NCI-H2171 (cell line): ENCODE measurements at places on chromosomes 13 and 19.
A peak's percentile ranks its signal among the peaks of the same experiment; 100 is the strongest.

DNA sequence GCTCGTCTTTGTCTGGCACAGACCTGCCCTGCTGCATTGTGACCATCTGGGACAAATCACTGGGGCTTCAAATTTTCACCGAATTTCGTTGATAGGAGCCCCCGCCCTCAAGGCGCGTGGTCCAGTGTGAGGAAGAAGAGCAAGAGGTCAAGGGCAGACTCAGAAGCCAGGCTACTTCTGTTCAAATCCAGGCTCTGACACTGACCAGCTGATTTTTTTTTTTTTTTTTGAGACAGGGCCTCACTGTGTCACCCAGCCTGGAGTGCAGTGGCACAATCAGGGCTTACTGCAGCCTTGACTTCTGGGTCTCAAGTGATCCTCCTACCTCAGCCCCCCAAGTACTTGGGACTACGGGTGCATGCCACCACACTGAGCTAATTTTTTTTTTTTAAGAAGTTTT lies 7.2 kb downstream of the SYNGR4 start:
- DNase-seq = no peak

GRCh38 chr13:45786293-45786920 lies 65.1 kb downstream of the SIAH3 start:
- no peak for DNase-seq

DNA sequence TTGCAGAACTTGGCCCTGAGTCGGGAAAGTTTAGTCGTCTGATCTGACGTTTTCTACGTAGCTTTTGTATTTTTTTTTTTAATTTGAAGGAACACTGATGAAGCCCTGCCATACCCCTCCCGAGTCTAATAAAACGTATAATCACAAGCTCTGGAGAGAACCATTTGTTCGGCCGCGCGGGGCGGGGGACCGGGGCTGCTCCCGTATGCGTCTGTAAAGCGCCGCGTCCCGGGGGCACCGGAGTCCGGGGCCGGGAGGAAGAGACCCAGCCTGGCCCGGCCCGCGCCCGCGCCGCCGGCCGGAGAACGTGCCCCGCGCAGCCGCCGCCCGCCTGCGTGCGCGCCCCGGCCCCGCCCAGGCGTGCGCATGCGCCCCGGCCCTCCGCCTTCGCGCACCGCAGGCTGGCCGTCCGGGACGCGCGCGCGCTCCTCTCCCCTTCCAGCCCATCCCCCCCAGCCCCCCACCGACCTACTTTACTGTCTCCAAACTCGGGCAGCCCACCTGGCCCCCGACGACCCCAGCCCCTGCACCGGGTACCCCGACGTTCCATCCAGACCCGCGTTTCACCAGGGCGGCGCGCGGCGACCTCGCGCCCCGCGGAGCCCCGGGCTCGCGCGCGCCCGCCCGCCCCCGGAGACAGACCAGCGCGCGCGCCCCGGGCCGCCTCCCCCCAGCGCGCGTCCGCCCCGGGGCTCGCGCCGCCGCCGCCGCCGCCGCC lies 785 bp upstream of the USF2 start:
- DNase-seq = peak; percentile 65

DNA sequence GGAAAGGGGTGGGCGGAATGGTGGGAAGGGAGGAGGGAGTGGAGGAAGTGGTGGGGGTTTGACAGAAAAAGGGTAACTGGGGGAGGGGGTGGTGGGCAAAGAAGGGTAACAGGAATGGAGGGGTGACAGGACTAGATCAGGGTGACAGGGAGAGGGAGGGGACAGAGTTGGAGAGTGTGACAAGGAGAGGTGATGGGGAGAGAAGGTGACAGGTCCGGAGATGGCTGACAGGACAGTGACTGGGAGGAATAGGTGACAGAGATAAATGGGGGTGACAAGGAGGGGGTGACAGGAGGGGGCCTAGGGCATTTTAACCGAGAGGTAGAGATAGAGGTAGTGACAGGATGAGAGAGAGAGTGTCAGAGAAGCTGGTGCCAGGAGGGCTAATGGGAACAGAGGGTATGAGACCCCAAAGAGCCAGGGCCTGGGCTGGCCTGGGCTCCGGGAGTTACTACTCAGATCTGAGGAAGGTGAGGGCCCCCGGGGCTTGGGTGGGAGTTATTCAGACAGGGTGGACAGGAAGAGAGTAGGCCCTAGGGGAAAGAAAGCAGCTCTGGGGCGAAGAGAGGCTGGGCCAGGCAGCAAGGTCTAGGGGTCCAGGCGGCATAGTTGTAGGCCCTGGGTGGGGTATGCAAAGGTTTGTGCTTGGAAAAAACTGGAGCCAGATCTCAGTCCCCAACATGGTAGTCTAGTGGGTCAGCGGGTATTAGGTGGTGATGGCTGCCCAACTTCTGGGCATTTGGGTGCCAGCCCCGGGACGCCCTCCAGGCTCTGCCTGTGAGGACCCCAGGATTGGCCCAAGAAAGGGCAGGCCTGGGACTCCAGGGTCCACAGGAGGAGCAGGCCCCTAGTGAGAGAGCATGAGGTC lies 660 bp downstream of the CIC start:
- DNase-seq = no peak

- peak; percentile 8 for DNase-seq
These were observed 58.2 kb upstream of the XPO4 start for GRCh38 chr13:20960663-20961309.

- DNase-seq = no peak
These were observed 442 bp downstream of the RAB8A start for GRCh38 chr19:16111909-16112752.

DNA sequence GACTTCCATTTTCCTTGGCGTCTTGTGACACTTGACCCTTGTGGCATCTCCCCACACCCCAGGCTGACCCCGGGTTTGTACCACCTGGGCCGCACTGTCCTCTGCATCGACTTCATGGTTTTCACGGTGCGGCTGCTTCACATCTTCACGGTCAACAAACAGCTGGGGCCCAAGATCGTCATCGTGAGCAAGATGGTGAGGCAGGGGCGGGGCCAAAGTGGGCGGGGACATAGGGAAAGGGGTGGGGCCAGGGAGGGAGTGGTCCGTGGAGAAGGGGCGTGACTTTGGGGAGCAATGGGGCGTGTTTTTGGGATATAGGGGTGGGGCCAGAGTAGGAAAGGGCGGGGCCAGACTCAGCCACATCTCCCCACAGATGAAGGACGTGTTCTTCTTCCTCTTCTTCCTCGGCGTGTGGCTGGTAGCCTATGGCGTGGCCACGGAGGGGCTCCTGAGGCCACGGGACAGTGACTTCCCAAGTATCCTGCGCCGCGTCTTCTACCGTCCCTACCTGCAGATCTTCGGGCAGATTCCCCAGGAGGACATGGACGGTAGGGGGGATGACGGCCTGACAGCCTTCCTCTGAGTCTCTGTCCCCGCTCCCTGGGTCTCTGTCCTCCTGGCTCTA lies 42.8 kb downstream of the TRPM4 start:
- no peak for DNase-seq

- no peak for DNase-seq
These were observed 49.3 kb upstream of the SPACA7 start for GRCh38 chr13:112326821-112327370.

GRCh38 chr19:7382694-7383093 lies 34.0 kb downstream of the ARHGEF18 start:
- DNase-seq = no peak

- DNase-seq = no peak
These were observed 649 bp downstream of the UQCRFS1 start for GRCh38 chr19:29212356-29212647.

DNA sequence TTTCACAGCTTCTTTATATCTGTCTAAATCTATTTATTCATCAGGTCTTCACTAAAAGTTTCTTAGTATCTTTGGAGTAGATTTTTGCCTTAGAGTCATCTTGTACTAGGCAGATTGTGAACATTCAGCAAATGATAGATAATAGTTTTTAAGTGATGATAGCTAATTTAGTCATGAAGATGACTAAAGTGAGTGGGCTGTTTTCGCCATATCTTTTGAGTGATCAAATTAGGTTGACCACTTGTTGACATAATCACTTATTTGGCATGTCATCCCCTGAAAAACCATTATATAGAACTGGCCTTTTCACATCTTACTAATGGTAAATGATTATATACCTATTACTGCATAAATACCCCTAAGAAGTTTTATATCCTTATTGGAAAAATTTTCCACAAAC lies 999.2 kb downstream of the PCDH17 start:
- DNase-seq = no peak

DNA sequence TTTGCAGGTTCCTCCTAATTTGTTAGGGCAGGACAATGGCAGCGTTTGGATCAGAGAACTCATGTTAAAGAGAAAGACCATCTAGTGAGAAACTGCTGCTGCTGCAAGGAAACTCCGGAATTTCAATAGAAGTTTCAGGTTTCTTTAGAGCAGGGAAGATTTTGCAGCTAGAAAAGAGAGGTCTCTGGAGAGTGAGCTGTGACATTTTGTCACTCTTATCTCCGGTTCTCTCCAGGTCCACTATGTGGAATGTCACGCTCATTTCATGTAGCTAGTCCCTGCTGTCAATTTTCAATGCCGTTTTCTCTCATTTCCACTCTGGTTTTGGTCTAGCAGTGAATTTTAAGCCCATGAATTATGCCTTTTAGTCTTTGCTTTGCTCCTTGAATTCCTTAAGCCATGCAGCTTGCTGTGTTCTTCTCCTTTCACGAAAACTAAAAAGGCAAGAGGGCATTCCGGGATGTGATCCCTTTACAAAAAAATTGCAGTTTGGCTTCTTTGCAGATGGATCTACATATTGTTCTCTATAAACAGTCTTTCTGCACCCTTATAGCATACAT lies 46.7 kb upstream of the POSTN start:
- no peak for DNase-seq

DNA sequence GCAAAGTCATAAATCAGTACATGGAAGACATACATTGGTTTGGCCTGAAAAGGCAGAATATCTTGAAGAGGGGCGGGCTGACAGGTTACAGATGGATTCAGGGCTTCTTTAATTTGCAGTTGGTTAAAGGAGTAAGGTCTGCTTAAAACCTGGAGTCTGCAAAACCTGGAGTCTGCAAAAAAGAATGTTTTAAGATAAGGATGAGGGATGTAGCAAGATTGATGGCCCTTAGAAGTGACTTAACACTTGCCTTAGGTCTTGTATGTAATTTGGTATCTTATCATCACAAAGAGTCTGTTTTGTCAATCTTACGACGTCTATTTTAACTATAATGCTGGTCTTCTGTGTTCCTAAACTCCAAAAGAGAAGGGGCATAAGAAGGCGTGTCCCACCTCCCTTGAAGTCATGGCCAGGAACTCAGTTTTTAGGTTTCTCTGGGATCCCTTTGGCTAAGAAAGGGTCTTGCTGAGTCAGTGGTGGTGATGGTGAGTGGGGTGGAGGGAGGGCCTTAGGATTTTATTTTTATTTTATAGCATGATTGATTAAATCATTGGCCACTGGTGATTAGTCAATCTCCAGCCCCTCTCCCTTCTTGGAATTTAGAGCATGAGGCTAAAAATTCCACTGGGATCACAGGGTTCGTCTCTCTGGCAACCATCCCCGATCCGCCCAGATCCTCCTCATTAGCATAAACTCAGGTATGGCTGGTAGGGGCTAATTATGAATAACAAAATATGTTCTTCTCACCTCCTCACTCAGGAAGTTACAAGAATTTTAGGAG lies 10.1 kb upstream of the HAS1 start:
- DNase-seq = no peak

- no peak for DNase-seq
These were observed 5.7 kb upstream of the MRPS31 start for GRCh38 chr13:40776681-40777165.

DNA sequence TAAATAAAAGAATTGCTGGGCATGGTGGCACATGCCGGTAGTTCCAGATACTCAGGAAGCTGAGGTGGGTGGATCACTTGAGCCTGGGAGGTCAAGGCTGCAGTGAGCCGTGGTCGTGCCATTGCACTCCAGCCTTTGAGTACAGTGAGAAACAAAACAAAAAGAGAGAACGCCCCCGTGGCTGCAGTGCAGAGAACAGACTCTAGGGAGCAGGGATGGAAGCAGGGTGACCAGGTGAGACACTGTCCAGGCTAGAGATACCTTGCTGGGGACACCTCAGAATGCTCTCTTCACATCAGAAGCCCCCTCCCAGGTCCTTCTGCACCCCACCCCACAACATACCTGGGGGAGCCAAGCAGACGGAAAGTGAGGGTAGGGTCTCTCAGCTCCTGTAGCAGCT lies 24.8 kb downstream of the MAP4K1 start:
- DNase-seq = no peak

DNA sequence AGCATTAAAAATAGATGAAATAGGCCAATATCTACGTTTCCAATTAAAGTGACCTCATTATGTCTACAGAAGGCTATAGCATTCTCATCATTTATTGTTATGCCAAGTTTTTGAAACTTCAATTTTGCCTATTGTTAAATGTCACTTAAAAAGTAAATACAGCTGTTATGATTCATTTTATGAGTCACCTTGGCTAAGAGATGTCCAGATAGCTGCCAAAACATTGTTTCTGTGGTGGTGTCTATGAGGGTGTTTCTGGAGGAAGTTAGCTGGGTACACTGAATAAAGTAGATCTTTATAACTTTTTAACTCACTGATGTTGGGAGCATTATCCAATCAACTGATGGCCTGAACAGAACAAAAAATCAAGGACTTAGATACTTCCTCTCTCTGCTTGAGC lies 1209.7 kb upstream of the PCDH9 start:
- DNase-seq = no peak

GRCh38 chr13:100954430-100955305 lies 280.1 kb upstream of the TMTC4 start:
- DNase-seq = peak; percentile 92

DNA sequence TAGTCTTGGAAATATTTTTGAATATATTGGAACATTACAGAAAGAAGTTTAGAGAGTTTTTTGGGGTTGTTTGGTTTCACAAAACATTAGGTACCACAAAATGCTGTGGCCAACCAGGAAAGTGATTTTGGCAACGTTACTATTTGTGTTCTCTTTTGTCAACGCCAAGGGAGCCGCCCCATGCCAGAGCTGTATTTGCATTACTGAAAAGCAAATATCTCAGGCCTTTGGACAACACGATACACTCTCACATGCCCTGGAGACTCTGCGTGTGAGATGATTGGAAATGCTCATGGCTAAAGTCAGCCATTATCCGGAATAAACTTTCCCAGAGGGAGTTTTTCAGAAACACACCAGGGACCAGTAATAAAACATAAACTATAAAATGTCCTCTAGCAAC lies 324.6 kb downstream of the SHISA2 start:
- DNase-seq = no peak

GRCh38 chr19:57099199-57099661 lies 20.6 kb upstream of the USP29 start:
- no peak for DNase-seq
